ENCODE measurements at places on chromosomes 13 and 19.

- H3K4me3 ChIP-seq = no peak overlapping the region
- no peaks in the 10 kb centered on the region for H3K4me1 ChIP-seq
- no peak overlapping the region for H3K27ac ChIP-seq
- DNase-seq = no peak
- H3K36me3 ChIP-seq = no peaks in the 10 kb centered on the region
Observed at GRCh38 chr19:42657556-42657955, 62.8 kb upstream of the CEACAM8 start.

DNA sequence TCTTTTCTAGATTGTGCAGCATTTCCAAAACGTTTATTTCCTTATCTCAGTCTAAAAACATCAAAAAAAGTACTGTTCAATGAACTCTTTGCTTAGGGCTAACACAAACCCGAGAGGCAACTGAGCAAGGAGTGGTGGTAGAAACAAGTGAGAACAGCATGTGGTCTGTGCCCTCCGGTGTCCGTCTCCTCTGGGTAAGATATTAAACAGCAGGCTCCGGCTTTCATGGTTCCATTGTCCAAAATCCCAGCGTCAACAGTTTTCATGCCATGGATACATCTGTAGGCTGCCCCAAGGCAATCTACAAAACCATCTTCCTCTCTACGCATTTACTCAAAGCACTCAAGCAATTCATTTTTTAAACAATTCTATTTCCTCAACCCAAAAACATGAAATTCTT lies 22.8 kb downstream of the DCLK1 start:
- H3K36me3 ChIP-seq = no peaks in the 10 kb centered on the region
- H3K4me3 ChIP-seq = no peak overlapping the region
- H3K4me1 ChIP-seq = no peaks in the 10 kb centered on the region
- no peak overlapping the region for H3K27ac ChIP-seq
- H3K27me3 ChIP-seq = no peaks in the 10 kb centered on the region

- H3K4me1 ChIP-seq = no peaks in the 10 kb centered on the region
- H3K27me3 ChIP-seq = no peaks in the 10 kb centered on the region
- no peak overlapping the region for H3K27ac ChIP-seq
- no peaks in the 10 kb centered on the region for H3K36me3 ChIP-seq
- no peak overlapping the region for H3K4me3 ChIP-seq
Observed at GRCh38 chr13:36026531-36026930, 104.7 kb downstream of the DCLK1 start.

- H3K27ac ChIP-seq = no peak overlapping the region
- no peak overlapping the region for H3K4me3 ChIP-seq
- no peaks in the 10 kb centered on the region for H3K4me1 ChIP-seq
- no peaks in the 10 kb centered on the region for H3K36me3 ChIP-seq
- no peaks in the 10 kb centered on the region for H3K27me3 ChIP-seq
- DNase-seq = no peak
Observed at GRCh38 chr13:25415241-25415640, 43.5 kb downstream of the ATP8A2 start.

DNA sequence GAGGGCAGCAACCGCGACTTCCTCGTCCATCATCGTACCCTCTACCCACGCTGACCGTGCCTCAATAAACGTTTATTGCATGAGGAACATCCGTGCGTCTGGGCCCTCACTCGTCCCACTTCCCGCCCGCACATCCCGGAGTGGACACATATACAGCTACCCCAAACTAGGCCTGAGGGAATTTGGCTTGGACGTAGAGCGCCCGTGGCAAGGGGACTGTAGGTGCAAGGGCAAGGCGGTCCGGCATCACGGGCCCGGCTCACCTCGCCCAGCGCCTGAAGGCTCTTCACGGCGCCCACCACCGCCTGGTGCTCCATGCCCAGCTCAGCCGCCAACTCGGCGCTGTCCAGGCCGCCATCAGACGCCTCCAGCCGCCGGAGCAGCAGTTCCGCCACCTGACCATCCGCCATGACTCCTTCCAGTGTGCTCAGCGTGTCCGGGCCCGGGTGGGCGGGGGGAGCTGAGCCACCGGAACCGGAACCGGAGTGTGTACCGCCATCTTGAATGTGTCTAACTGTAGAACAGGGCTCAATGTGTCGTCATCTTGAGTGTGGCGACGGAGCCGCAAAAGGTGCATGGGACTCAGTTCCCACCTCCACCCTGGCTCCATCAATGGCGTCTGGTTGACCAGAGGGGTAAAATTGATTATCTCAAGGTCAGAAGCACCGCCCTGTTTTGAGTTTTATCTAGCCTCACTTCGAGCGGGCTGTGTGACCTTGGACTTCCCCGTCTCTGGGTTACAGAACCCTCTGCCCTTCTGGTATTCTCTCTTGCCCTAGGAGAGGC lies at the start of gene FARSA:
Gene FARSA (minus strand): TSS at position 425 of the 786 bp plus-strand sequence. CDS start 15 bp downstream, at position 410.
- peaks cover 19% of the 10 kb centered on the region for H3K36me3 ChIP-seq
- H3K4me3 ChIP-seq = peak within 1 kb of the TSS; percentile 98
- no peaks in the 10 kb centered on the region for H3K27me3 ChIP-seq
- peak; percentile 98 for DNase-seq
- peaks cover 51% of the 10 kb centered on the region for H3K4me1 ChIP-seq

GRCh38 chr13:108948251-108948671 lies 318.9 kb downstream of the MYO16 start:
- no peaks in the 10 kb centered on the region for H3K27me3 ChIP-seq
- H3K4me1 ChIP-seq = no peaks in the 10 kb centered on the region
- H3K4me3 ChIP-seq = no peak overlapping the region
- no peaks in the 10 kb centered on the region for H3K36me3 ChIP-seq
- no peak overlapping the region for H3K27ac ChIP-seq
